NCI-H1694 treated with DMSO at 0.1 percent for 48 hours (cell line): ENCODE measurements at places on chromosomes 5 and 9.

DNA sequence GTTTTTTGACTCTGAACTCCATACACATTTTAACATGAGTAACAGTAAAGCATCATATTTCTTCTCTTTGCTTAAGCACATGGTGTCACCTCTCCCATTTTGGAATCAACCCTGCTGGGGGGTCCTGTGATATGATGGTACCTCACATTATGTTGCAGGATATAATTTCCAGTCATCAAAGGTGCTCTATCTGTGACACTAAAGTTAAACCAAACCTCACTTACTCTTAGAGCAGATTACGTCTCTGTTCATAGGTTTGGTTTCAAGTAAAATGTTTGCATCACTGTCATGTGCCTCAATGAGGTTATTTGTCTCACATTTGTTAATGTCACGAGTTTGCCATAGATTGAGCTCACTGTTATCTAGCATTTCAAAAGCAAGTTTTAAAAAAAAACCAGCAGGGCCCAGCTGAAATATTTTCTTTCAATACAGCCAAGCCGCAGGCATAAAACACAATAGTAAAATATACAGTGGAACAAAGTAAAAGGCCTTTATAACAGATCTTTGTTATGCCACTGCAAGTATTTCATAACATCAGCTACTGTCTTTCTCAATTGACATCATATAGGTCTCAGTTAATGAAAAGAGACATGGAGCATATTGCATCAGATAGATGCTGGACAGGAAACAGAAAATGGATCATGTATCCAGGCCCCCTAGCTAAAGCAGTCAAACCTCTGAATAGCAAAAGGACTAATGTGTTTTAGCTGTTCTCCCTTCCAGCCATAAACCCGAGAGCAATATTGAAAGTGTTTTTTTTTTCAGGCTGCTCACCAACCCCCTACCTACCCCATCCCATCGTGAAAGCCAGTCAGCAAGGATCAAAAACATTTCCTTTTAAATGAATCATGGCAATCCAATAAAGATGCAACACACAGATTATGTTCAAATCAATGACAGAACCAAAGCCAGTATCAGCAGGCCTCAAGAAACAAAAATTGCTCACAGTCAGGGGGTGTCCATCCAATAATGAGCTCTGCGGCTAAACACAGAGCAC lies 182.1 kb upstream of the ITGA1 start:
- DNase-seq: no peak

DNA sequence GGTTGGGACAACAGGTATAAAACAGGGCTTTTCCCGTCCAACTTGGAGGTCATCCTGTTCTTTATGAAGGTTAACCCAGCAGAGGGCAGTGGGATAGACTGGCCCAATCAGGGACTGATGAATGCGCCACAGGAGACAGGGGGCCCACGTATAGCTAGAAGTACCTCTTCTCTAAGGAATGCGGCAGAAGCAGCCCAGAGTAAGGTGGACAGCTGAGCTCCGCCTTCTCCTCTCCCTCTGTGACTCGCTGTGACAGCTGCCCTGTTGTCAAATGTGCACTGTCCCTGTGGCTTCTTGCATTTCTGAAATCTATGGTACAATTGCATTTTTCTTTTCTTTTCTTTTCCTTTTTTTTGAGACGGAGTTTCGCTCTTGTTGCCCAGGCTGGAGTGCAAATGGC lies 306.6 kb downstream of the FBXL7 start:
- DNase-seq: no peak

DNA sequence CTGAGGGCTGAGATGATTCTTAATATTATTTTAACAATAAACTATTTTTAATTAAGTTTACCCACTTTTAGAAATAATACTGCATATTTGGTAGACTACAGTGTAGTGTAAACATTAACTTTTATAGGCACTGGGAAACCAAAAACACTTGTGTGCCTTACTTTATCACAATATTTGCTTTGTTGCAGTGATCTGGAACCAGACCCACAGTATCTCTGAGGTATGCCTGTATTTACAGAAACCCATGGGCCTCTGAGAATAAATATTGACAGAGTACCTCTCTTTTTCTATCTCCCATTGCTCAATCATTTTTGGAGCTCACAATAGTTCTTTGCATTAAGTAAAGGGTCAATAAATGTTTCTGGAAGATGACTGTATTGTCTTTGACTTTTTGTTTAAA lies 73.3 kb downstream of the SLCO4C1 start:
- no peak for DNase-seq

DNA sequence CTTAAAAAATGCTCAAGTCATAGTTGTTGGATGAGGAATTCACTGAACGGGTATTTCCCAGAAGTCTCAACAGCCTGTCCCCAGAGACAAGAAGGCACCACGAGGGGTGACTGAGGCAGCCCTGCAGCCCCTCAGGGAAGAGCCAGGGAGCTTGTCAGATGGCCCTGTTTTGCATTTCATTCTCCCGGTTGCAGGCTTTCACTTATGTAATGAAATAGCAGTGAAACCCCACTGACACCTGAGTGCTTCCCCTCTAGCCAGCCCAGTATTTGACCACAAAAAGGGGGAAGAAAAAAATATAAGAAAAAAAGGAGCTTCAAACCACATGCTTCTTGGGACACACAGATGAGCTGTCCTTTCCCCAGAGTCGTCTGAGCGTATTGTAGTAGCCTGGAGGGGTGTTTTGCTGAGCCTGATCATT lies 75.3 kb upstream of the IL12B start:
- DNase-seq: no peak
